ENCODE measurements at places on chromosomes 2 and 18. TPM values are rescaled to one million over a fixed set of nuclear protein-coding genes. Genes with fewer than 3 reads are reported as not detected.

The CEBPZ gene
- 102 TPM for total RNA-seq

- no peak for DNase-seq
These were observed 52.5 kb upstream of the CAVIN2 start for GRCh38 chr2:191899410-191899809.

The KIF1A gene
- total RNA-seq, result 7.7 TPM

- peak; percentile 97 for DNase-seq
These were observed 246 bp upstream of the KLF7 start for GRCh38 chr2:207166039-207166348.

The NMS gene
- not detected for total RNA-seq

The ABCG5 gene
- not detected for total RNA-seq

DNA sequence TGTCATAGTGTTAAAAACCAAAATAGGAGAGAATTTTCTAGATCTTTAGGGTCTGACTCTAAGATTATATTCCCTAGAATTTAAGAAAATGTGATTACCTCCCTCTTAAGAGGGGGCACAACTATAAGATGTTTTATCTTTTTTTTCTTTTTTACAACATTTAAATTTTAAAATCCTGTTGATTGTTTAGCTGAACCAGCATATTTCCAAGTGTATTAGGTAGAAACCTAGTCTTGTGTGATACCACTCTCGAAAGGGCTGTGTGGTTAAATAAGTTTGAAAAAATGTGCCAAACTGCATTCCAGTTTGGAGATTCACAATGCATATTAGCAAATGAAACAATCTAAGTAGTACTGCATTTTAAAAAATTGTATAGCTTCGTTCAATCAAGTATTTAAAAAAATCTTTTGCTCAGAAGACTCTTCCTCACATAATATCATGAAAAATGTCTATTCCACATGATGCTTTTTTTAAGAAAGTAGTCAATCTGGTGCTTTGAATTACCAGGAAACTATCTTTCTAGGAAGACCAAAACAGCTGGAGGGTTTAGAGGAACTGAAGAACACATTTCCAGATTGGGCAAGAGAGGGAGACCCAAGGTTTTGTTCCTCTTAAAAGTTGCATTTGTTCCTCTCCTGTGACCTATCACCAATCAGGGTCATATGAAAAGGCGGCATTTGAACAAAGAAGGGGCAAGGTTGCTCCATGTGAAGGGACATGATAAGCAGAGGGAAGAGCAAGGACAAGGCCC is 98.8 kb downstream of the DPP4 start:
- DNase-seq, result no peak

DNA sequence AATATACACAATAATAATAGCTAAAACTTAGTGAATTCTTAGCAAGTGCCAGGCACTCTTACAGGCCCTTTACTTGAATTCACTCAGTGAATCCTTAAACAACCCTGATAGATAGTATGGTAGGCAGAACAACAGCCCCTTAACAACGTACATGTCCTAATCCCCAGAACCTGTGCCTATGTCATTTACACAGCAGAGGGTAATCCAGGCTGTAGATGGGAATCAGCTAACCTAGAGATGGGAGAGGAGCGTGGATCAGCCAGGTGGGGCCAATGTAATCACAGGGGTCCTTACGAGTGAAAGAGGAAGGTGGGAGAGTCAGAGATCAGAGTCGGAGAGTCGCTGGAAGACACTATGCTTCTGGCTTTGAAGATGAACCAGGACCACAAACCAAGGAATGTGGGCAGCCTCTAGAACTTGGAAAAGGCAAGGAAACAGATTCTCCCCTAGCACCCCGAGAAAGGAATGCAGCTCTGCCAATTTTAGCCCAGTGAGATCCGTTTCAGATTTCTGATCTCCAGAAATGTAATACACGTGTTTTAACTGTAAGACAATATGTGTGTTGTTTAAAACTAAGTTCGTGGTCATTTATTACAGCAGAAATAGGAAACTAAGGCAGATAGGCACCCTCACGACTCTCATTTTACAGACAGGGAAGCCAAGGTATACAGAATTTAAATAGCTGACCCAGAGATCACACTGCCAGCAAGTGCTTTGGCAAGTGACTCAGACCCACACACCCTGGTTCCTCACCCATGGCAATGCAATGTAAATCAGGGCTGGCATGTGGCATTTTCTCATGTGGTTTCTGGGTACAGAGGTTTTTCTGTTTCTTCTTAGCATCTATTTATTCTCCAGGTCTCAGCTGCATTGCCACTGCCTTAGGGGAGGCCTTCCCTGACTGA is 68.9 kb downstream of the DOCK10 start:
- no peak for DNase-seq

The HDAC4 gene
- 20.2 TPM for total RNA-seq

- no peak for DNase-seq
These were observed 342.6 kb downstream of the SATB2 start for GRCh38 chr2:199115169-199115568.

The CDH19 gene
- total RNA-seq, result not detected

DNA sequence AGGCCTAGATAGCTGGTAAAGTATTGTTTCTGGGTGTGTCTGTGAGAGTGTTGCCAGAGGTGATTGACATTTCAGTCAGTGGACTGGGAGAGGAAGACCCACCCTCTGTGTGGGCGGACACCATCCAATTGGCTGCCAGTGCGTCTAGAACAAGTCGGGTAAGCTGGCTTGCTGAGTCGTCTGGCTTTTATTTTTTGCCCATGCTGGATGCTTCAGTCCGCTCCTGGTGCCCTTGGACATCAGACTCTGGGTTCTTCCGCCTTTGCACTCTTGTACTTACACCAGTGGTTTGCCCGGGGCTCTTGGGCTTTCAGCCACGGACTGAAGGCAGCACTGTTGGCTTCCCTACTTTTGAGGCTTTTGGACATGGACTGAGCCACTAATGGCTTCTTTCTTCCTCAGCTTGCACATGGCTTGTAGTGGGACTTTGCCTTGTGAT is 24.3 kb downstream of the DIS3L2 start:
- peak; percentile 6 for DNase-seq

DNA sequence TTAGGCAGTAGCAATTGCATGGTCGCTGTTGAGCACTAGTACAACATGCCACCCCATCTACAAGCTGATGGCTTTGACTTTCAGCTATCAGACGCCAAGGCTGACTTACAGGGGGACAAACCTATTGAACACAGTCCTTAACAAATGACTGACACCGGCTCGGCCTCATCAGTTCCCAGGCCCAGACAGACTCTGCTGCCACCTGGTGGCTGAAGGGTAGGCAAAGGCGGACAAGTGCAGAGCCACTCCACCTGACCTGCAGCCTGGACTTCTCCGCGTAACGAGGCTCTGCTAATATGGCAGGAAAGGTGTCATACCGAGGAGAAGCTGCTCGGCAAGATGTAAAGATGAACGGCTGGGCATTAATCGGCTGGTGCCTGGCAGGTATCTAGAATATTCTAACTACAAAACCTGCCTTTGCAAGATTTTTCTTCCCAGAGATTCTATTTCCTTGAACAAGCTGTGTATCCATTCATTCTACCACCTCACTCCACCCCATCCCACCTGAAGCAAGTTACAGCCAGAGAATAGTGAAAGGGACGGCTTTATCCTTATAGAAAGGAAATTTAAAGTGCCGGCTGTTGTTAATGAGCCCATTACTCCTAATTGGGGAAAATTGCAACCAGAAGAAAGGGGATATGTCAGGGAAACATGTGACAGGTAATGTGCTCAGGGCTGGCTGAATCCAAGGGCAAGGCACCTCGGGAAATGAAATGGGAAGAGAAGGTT is 67.4 kb downstream of the STEAP3 start:
- DNase-seq, result peak; percentile 60

DNA sequence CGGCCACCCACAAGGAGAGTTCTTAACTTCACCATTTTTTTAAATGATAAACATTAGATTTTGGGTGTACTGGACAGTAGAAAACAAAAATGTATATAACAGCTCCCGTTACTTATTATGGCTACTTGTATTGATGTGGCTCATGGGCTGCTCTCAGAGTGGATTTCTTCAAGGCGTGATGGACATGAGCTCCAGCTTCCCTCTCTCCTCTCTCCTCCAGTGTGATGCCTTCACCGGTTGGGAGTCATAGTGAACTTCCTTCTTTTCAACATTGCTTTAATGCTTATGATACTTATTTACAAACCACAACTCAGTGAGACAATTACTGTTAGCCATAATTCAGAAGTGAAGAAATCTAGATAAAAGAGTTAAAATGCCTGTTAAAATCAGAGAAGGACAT is 515.2 kb downstream of the RNF144A start:
- DNase-seq, result no peak

The CAPN13 gene
- total RNA-seq, result not detected

The SERPINB13 gene
- total RNA-seq, result not detected

- DNase-seq, result no peak
These were observed 56.9 kb downstream of the E2F6 start for GRCh38 chr2:11408959-11409571.

GRCh38 chr18:11487390-11487789 is 122.0 kb upstream of the SLC35G4 start:
- no peak for DNase-seq

GRCh38 chr2:16200554-16201193 is 260.3 kb downstream of the MYCN start:
- no peak for DNase-seq

DNA sequence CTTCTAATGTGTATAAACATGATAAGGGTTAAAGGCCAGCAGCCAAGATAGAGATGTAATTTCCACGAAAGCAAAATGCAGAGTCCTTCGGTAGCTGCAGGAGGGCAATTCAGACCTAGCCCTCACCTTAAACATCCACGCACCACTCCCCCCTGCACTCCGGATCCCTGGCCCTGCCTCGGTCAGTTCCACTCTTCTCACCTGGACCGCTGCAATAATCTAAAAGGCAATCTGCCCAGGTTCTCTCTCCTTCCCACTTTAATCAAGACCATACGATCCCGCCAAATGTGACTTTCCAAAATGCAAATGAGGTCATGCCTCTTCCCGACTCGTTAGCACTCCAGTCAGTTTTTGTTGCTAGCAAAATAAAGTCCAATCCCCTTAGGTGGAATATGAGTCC is 485.2 kb downstream of the EIPR1 start:
- no peak for DNase-seq

DNA sequence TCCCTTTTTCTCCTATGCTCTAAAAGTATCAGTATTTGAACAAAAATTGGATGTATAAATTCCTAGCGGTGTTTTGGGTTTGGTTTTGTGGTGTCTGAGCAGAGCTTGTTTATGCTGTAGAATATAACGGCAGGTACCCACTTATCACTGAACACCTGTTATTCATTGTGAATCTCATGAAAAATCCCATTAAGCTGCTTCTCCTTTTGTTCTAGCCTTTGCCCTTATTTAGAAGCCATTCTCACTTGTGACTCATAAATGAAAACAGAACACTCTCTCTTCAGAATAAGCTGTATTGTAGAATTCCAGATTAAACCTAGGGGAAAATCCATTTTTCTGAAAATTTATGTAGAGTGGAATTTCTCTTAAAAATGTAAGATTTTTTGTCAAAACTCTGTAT is 104.0 kb downstream of the PRPF40A start:
- no peak for DNase-seq

DNA sequence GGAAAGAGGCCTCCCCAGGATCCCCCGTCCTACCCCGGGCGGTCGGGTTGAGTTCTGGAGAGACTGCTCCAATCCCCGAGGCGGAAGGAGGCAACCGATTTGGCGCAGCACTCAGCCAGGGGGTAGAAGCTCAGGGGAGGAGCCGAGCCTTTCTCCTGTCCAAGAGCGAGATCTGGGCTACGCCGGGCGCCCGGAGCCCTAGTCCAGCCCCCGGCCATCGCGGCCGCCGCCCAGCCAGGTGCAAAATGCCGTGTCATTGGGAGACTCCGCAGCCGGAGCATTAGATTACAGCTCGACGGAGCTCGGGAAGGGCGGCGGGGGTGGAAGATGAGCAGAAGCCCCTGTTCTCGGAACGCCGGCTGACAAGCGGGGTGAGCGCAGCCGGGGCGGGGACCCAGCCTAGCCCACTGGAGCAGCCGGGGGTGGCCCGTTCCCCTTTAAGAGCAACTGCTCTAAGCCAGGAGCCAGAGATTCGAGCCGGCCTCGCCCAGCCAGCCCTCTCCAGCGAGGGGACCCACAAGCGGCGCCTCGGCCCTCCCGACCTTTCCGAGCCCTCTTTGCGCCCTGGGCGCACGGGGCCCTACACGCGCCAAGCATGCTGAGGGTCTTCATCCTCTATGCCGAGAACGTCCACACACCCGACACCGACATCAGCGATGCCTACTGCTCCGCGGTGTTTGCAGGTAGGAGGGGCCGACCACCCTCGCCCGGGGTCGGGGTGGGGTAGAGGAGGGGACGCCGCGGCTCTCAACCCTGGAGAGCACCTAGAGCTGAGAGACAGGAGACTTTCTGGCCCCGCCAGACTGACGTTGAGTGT is at the start of gene DYSF:
TSS of gene DYSF (plus strand) at position 158 of the 817 bp plus-strand sequence.
- DNase-seq, result peak; percentile 13

The WNT6 gene
- not detected for total RNA-seq

- DNase-seq, result no peak
These were observed 12.3 kb downstream of the PSME4 start for GRCh38 chr2:53958443-53958842.

The GRHL1 gene
- total RNA-seq, result 0.76 TPM

The PTGR3 gene
- total RNA-seq, result 20.2 TPM

The SNTG2 gene
- total RNA-seq, result 3.8 TPM

GRCh38 chr2:190670182-190670946 is 21.5 kb downstream of the NAB1 start:
- DNase-seq, result no peak

DNA sequence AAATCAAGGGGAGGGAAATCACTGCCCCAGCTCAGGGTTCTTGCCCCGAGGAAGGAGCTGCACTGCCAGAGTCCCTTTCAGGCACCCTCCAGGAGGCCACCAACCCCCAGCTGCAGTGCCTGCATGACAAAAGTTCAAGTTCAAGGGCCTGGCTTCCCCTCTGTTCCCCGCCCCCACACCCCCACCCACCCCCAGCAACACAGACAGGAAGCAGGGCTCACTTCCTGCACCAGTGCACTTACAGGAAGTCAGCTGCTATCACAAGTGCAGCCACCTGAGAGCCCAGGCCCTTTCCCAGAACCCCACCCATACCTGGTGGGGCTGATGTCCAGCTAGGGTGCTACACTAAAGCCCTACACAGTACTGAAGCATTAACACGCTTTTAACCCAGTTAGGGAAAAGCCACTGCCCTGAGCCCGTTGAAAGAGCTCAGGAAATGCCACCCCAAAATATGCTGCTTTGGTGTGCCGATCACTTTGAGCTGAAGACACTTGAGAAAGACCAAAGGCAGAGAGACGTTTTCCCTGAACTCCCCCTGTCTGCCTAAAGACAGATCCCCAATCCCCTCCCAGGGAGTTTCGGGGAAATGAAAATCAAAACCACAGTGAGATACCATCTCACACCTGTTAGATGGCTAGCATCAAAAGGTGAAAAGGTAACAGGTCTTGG is 109.9 kb upstream of the CAB39 start:
- peak; percentile 44 for DNase-seq

- DNase-seq, result no peak
These were observed 170.2 kb downstream of the TPGS2 start for GRCh38 chr18:36658611-36659010.

- DNase-seq, result no peak
These were observed 2003.8 kb upstream of the PIK3C3 start for GRCh38 chr18:39951142-39951720.

- DNase-seq, result no peak
These were observed 64.9 kb downstream of the EIPR1 start for GRCh38 chr2:3312576-3313345.

All from activated naive CD8-positive, alpha-beta T cell treated with anti-CD3 and anti-CD28 coated beads for 36 hours (primary cell).